ENCODE measurements at places on chromosomes 6 and 20. TPM values are rescaled to one million over a fixed set of nuclear protein-coding genes. Genes with fewer than 3 reads are reported as not detected.

The TTK gene
- 51.2 TPM for total RNA-seq

The COL11A2 gene
- not detected for total RNA-seq

The TP53TG5 gene
- total RNA-seq = not detected

The EDN1 gene
- 12.0 TPM for total RNA-seq

The PPIL6 gene
- total RNA-seq = 1.8 TPM
